Prostate gland (tissue), 2 donors: ENCODE measurements at places on chromosomes 3 and 15.
A peak's percentile ranks its signal among the peaks of the same experiment; 100 is the strongest.

DNA sequence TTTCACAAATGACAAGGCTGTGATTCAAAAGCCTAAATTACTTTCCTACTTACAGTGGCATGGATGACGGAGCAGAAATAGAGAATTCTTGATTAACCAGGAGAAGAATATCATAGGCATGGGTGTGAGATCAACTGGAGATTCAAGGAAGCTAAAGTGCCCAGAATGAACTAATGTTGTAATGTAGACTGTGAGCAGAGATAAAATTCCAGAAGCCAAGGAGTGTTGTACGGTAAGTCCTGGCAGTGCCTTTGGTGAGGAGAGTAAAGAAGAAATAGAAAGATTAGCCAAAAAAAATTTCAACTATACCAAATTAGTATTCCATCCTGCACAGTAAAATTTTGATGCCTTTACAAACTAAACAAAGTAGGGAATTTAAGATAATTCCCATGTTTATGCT is 75.9 kb downstream of the ZBTB20 start:
- H3K27me3 ChIP-seq, result no peaks in the 10 kb centered on the region
- no peak overlapping the region for H3K4me3 ChIP-seq
- no peaks in the 10 kb centered on the region for H3K4me1 ChIP-seq
- no peak overlapping the region for H3K27ac ChIP-seq

DNA sequence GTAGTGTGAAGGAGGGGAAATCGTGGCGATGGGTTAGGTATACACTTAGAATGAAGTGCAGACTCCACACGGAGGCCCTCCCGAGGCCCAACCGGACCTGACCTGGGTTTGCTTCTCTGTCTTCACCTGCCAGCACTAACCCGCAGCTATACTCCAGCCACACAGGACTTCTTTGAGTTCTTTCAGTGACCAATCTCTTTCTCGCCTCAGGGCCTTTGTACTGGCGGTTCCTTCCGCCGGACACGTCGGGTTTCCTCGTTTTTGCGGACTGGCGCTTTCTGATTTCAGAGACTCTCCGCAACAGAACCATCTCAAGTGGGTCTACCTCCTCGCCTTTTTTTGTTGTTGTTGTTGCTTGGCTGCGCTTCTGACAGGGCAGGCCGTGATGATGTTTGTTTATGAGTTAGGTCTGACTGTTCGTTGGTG is at the start of gene NEIL1:
NEIL1 (plus strand) TSS at position 244 of the 426 bp plus-strand sequence. CDS start 1,867 bp downstream, outside the sequence.
- H3K4me3 ChIP-seq, result peak within 1 kb of the TSS; percentile 87
- DNase-seq, result no peak
- no peaks in the 10 kb centered on the region for H3K36me3 ChIP-seq
- no peaks in the 10 kb centered on the region for H3K27me3 ChIP-seq
- no peaks in the 10 kb centered on the region for H3K4me1 ChIP-seq

DNA sequence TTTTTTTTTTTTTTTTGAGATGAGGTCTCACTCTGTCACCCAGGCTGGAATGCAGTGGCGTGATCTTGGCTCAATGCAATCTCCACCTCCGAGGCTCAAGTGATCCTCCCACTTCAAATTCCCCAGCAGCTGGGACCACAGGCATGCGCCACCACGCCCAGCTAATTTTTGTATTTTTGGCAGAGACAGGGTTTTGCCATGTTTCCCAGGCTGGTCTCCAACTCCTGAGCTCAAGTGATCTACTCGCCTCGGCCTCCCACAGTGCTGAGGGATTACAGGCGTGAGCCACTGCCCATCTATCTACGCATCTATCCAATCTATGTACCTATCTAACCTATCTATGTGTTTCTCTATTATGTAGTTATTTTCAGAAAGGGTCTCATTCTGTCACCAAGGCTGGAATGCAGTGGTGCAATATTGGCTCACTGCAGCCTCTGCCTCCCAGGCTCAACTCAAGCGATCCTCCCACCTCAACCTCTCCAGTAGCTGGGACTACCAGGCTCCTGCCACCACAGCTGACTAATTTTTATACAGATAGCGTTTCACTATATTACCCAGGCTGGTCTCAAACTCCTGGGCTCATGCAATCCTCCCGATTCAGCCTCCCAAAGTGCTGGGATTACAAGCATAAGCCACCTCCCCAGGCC is 20.2 kb upstream of the GPX1 start:
- H3K4me3 ChIP-seq, result no peak overlapping the region
- no peaks in the 10 kb centered on the region for H3K27me3 ChIP-seq
- no peaks in the 10 kb centered on the region for H3K4me1 ChIP-seq
- no peak for DNase-seq

DNA sequence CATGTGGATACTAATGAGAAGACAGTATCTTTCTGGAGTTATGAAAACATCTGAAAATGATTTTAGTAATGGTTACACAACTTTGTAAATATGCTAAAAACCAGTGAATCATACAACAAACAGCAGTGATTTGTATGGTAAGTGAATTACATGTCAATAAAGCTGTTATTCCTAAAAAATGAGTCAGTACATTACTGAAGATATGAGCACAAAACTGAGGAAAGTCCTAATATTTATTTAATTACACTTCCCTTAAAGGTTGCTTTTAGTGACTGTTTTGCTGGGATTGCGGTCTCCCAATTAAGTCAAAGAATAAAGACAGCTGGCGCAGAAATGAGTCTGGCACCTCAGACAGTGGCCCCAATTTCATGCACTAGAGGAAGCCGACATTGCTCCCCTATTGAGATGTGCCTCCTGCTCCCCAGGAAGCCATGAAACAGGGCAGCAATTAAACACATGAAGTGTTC is 50.9 kb upstream of the FSIP1 start:
- no peak overlapping the region for H3K4me3 ChIP-seq
- H3K36me3 ChIP-seq, result no peaks in the 10 kb centered on the region
- DNase-seq, result no peak

DNA sequence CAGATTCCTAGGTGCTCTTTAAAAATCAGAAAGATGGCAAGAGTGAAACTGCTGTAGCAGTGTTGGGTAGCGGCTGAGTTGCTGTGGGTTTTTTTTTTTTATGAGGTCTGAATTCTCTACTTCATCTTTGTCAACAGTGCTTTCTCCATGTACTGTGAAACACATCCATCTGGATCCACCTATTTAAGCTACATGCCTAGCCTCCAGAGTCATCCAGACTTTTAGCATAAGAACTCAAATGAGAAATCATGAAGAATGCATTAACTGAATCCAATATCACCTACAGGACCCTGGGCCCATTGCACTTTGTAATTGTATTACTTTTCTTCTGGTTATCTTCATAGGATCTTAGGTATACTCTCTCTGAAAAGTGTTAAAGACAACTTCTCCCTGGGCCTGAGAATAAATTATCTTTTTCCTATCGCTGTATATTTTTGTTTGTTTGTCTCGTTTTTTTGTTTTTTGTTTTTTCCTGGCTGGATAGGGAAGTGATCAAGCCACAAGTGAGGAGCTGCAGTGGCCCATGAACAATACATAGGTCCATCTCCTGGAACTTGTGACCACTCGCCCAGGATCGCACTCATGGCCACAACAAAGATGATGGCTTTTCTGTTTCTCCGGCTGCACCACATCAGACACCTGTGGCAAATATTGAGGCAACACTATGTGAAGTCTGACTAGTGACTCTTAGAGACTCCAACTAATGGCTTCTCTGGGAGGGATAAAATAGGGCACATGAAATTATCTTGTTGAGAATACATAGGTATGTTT is 609.9 kb upstream of the AGTR1 start:
- H3K4me3 ChIP-seq, result no peak overlapping the region
- H3K27ac ChIP-seq, result no peak overlapping the region
- no peak for DNase-seq
- no peaks in the 10 kb centered on the region for H3K36me3 ChIP-seq
- no peaks in the 10 kb centered on the region for H3K27me3 ChIP-seq

DNA sequence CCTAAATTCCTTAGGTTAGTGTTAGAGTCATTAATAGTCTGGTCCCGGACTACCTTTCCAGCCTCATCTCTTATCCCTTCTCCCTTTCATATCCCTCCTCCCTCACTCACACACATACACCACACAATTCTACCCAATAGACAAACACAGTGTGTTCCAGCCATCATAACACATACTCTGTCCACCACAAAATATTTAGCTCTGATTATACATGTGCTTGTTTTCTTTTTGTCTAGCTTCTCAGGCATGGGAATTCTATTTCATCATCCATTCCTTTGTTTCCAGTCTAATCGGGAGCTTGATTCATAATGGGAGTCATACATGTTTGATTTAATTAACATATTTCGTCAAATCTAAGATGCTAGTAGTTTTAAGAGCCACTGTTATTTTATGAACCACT is 161.8 kb upstream of the BFSP2 start:
- no peaks in the 10 kb centered on the region for H3K4me1 ChIP-seq
- DNase-seq, result no peak
- no peaks in the 10 kb centered on the region for H3K36me3 ChIP-seq
- no peak overlapping the region for H3K27ac ChIP-seq
- H3K4me3 ChIP-seq, result no peak overlapping the region

DNA sequence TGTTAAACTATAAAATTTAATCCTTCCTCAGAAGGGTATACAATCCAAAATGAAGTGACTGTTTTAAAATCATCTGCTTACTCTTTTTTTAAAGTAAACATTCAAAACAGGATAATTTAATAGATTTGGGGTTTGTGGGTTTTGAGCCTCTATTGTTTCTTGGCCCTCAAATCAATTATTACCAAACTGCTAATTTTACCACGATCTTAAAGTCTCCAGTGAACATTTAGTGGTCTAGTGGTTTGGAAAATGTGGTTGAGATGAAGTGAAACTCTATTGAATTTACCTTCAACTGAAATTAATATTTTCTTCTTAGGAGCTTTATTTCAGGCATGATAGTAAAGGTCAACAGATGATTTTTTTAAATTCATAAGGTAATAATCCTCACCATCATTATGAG is 11.2 kb upstream of the ATP11B start:
- H3K27ac ChIP-seq, result no peak overlapping the region
- H3K36me3 ChIP-seq, result no peaks in the 10 kb centered on the region
- H3K4me1 ChIP-seq, result no peaks in the 10 kb centered on the region
- no peaks in the 10 kb centered on the region for H3K27me3 ChIP-seq
- no peak for DNase-seq
- no peak overlapping the region for H3K4me3 ChIP-seq
